H7 (cell line): ENCODE measurements at places on chromosomes 1 and 21.

DNA sequence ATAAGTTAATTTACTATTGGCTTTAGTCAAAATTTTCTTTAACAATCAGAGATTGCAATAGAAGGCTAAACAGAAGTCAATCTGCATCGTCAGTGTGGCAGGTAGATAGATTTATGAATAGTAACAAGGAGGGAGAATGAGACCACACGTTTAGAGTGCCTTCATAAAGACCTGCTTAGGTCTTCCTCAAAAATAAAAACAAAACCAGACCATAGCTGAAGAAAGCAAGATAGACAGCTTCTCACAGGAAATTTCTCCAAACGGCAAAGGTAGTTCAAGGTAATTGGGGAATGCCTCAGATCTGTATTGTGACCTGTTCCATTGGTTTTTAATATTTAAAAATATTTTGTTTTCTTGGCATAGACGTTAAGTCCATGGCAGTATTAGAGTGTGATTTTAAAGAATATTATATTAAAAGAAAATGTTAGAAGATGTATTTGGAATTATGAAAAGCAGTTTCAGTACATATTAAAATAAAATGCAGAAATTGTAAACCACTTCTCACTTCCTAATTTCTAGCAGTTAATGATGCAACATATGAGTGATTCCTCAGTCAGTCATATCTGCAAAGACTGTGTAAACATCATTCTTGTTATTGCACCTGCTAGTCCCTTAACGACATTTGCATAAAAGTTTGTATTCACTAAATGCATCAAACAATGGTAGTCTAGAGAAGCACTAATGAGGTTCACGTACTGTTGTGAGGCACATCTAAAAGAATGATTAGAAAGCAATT is 278.0 kb downstream of the HLX start:
- DNase-seq: no peak

GRCh38 chr1:39376656-39377055 is 114.8 kb upstream of the BMP8A start:
- no peak for DNase-seq

- peak; percentile 95 for DNase-seq
Observed at GRCh38 chr1:32893198-32894018, 7.1 kb downstream of the HPCA start.

GRCh38 chr1:118158924-118159323 is 26.1 kb downstream of the SPAG17 start:
- no peak for DNase-seq

GRCh38 chr1:230280054-230280795 is 145.9 kb downstream of the PGBD5 start:
- peak; percentile 61 for DNase-seq

DNA sequence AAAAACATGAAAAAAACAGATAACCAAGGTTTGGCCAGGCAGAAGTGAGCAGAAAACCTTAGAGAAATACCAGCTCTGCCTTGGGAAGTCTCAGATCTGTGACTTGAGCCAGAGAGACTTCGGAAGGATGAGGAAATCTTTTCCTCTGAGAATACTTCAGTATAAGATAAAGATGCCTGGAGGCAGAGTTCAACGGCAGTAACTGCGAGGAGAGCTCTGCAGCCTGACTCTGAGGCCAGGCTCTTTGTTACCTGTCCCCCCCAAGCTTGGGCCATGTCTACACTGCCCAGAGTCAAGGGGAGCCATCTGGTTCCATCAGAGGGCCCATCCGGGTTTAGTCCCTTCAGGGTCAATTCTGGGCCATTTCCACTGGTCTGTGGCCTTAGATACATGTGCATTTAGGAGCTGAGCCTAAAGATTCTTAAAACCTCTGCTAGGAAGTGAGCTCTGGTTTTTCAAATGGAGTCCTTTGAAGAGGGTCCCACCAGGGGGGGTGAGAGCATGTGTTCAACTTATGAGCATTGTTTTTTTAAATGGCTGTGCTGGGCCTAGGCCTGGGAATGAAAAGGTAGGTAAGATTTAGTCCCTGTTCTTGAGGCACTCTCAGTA is 8.7 kb downstream of the KIRREL1 start:
- peak; percentile 50 for DNase-seq

GRCh38 chr1:227073786-227074185 is 133.7 kb downstream of the COQ8A start:
- no peak for DNase-seq

- DNase-seq: no peak
Observed at GRCh38 chr1:40710581-40711315, 19.2 kb downstream of the NFYC start.

DNA sequence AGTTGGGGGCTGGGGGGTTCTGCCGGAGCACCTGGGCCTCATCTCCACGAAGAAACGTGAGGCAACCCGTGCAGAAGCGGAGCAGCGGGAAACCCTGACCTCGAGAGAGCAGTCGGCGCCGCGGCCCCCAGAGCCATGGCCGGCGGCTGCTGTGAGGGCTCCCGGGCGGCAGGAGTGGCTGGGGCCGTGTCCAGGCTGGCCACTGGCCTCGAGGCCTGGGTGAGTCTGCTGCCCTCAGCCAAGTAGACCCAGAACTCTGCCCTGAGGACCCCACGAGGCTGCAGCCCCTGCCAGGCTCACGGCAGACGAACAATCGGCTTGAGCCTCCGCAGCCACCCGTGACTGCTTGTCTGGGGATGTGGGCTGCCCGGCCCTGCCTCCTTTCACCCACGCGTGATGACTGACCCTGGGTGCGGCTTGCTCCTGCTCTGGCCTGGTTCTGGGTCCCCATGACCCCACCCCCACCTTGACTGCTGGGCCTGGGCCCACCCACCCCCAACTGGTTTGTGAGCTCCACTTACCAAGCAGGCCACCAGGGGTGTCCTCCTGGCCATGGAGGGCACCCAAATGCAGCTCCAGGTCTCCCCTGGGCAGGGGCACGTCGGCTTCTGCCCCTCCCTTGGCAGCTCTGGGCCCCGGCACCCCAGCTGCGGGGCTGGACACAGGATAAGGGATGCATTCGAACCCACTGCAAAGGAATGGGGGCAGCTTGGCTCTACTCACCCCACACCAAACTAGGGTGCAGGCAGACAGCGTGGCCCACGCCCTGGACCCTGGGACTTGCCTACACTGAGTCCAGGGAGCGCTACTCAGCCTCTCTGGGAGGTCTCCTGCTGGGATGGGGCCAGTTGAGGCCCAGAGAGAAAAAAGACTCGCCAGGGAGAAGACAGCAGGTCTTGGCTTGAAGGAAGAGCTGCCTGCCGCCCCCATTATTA is 34.2 kb downstream of the MORN1 start:
- DNase-seq: no peak

- DNase-seq: no peak
Observed at GRCh38 chr1:27873671-27874384, 1.5 kb downstream of the THEMIS2 start.
